ENCODE measurements at places on chromosomes 6 and 20. TPM values are rescaled to one million over a fixed set of nuclear protein-coding genes. Genes with fewer than 3 reads are reported as not detected.

GRCh38 chr6:27814665-27815424 is 97.4 kb downstream of the OR2B2 start:
- peak; percentile 89 for DNase-seq

DNA sequence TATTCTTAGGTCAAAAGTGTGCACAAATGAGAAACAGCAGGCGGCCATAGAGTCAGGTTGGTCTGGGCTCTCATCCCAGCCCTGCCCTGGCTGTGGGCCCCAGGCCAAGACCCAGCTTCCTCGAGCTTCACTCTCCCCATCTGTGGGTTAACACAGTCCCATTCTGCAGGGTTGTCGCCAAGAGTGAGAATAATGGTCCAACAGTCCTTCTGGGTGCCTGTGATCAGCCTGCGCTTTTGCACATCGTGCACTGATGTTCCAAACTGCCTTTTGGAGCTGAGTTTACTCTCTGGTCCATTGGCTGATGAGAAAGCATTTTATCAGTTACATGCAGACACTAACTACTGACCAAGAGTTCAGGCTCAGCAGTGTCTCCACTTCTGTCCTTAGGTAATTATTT is 82.6 kb downstream of the INSM1 start:
- DNase-seq = no peak

The ZNF451 gene
- 40.0 TPM for total RNA-seq

DNA sequence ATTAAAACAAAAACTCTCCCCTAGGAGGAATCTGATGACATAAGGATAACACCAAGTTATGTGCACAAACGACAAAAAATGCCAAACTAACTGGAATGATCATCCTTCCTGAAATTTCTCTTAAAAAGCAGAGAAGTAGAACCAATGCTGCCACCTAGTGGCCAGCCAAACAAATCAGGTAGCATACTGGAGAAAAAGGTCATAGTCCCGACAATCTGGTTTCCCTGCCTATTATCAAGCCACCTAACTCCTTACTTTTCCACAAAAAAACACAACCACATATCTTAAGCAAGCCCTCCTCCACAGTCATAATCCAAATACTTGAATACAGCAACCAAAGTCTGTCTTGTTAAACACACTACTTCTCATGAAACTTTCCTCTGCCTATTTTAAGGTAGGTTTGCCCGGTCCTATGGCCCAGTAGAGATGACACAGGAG is 5.3 kb downstream of the OARD1 start:
- DNase-seq = peak; percentile 58

The SEMG1 gene
- not detected for total RNA-seq

DNA sequence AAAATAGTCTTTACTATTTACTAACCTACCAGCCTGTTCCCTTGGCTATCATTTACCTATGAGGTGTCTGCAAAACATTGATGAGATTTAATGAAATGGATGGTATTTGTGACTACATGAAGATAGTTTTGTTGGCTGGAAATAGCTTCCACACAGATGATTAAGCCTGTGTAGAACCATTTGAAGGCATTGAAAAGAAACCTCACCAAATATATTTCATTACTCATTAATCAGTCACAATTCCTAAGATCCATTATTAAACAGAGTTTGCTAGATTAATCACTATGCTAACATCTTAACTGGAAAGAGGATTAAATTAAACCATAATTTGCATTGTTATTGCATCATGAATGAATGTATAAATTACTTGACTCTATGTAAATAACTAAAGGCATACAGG is 560.3 kb downstream of the BMP2 start:
- DNase-seq = no peak

The ADGRF4 gene
- total RNA-seq = 0.17 TPM

The DEFB124 gene
- total RNA-seq = not detected

DNA sequence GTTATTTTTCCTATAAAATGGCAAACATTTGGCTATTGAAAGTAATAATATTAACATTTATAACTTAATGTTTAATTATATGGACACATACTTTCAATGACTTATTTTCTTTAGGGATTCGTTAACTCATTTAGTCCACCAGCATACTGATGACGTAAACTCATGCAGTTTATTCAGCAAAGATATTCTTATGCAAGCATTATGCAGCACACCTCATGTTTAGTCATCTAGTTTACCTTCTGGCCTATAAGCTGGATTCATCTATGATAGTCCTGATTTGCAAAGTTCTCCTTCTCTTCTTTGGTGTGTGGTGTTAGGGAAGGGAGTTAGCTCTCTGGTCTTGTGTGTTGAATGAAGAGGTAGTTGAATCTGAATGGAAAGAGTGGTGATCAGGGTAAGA is 60.0 kb downstream of the OR2J2 start:
- DNase-seq = no peak

DNA sequence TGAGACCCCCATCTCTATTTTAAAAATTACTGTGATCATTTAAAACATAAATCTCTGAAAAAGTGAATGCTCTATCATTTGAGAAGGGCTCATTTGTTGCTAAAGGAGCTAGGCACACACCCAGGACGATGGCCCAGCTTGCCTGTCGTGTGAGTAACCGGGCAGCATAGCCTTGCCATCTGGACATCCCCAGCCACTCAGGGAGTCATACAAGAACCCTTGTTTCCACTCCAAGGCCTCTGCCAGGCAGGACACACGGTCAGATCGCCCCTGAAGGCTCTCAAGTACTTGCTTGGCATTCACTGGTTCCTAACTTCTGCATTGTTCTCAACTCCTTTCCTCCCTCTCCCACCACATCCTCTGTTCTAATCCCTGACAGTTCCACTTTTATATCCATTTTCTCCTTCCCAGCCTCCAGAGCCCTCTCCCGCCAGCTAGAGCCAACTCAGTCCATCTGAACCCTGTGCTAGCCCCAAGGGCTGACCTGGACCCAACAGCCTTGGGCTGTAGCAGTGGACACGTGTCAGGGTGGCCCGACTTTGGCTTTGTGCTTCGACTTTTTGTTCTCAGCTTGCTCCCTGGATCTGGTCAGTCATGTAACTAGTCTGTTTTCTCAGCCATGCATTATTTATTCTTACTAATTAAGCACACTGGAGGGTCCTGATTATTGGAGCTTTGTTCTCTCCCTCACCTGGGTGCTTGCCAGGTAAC is 15.7 kb upstream of the EZR start:
- no peak for DNase-seq

The SLC22A3 gene
- 0.07 TPM for total RNA-seq

The HLA-G gene
- total RNA-seq = not detected

- DNase-seq = no peak
Measured at GRCh38 chr6:113364766-113365165, 492.4 kb upstream of the MARCKS start.

Data from NCI-H460 (cell line).